Stimulated activated CD8-positive, alpha-beta memory T cell treated with anti-CD3 and anti-CD28 coated beads, Interleukin-2, amount 100 ng/mL, for 1 hour (primary cell): ENCODE measurements at places on chromosomes 7 and 10.

GRCh38 chr10:75956624-75957023 is 525.2 kb downstream of the LRMDA start:
- no peak for DNase-seq

DNA sequence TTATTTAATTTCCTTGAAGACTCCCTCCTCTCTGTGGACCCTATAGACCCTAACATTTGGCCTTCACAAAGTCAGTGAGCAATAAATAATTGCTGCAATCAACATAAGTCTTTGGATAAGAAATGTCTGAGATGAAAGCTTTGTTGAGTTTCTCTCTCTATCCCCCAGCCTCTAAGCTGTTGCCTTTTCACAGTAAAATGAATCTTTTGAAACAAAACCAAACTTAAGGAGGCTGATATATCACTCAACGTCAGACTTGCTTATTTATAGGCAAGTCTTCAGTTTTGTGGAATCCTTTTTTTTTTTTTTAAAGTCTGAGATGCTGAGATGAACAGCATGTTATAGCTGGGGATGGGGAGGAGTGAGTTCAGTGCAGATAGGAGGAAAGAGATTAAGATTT is 10.0 kb downstream of the CPED1 start:
- no peak for DNase-seq

GRCh38 chr7:113159746-113160339 is 41.5 kb upstream of the SMIM30 start:
- DNase-seq, result no peak

DNA sequence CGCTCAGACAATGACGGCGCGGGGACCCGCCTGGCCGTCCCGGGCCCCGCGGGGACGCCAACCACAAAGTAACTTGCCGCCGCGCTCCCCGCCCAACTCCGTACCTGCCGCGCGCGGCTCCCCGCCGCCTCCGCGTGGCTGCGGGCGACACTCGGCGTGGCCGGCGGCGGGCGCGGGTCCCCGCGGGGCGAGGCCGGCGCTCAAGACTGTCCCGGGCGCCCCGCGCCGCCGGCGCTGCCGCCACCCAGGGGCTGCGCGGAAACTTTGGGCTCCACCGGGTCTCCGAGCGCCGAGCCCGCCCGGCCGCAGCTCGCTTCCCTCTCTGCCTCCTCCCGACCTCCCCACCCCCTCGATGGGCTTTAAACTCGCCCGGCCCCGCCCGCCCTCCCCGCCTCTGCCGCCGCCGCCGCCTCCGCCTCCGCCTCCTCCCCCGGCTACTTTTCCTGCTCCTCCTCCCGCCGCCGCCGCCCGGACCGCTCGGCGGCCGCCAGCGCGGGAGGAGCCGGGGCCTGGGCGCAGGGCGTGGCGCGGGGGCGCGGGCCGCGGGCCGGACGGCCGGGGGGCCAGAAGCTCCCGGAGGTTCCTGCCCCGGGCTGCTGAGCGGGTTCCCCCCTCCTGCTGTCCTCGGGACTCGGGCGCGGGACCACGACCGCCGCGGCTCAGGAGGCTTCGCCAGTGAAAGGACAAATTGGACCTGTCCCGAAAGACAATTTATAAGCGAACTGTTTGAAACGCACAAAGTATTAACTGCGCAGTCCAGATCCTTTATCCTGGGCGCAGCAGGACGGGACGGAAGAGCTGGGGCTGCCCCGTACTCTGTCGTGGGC is 10.6 kb upstream of the GRB10 start:
- DNase-seq, result no peak

- DNase-seq, result no peak
Measured at GRCh38 chr10:78044699-78045098, 11.0 kb downstream of the RPS24 start.

DNA sequence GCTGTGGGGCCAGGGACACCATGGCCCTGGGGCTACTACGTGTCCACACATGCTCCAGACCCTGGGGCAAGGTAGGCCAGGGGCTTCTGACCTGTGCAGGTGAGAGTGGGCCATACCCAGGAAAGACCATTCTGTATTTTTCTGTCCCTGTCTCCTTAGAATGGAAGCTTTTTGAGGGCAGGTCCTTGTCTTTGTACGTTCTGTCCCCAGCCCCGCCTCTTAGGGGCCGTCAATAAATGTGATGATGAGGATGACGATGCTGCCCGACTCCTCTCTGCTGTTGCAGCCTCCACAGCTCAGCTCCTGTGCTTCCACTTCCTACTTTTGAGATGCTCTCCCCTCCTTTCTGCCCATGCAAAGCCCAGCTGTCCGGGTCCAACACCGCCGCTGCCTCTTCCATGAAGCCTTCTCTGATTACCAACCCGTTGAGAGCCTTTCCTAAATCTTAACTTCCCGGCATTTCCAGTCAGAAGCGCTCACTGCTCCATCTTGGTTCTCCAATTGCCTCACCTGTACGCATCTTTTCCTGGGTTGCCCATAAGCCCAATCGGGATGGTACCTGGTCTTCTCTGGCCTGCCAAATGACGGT is 4.3 kb downstream of the VPS37D start:
- DNase-seq, result no peak

GRCh38 chr7:33918438-33919143 is 13.3 kb downstream of the BMPER start:
- DNase-seq, result no peak

GRCh38 chr10:45308707-45309106 is 6.7 kb downstream of the OR13A1 start:
- no peak for DNase-seq

GRCh38 chr7:46003161-46003560 is 82.1 kb upstream of the IGFBP3 start:
- no peak for DNase-seq

GRCh38 chr10:67602268-67602950 is 93.6 kb downstream of the CTNNA3 start:
- DNase-seq, result no peak

- DNase-seq, result no peak
Measured at GRCh38 chr7:96685353-96685752, 24.3 kb downstream of the SEM1 start.

DNA sequence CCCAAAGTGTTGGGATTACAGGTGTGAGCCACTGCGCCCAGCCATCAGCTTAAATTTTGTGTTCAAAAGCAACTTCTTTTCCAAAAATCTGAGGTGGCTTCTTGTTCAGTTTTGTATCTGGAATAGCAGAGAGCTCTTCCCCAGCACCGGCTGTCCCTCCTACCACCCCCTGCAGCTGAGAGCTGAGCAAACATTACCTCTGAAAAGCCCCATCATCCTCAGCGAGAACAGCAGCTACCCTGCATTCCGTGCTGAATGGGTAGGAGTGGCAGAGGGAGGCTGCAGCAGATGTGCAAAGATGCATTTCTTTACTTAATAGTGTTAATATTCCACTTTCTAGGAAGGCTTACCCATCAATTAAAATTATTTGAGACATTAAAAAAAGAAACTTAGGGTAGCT is 31.8 kb downstream of the CCM2 start:
- DNase-seq, result no peak

GRCh38 chr7:19963695-19964094 is 190.3 kb upstream of the TMEM196 start:
- DNase-seq, result no peak

GRCh38 chr7:19061331-19061730 is 56.1 kb downstream of the TWIST1 start:
- DNase-seq, result no peak

- no peak for DNase-seq
Measured at GRCh38 chr7:142916508-142916907, 17.0 kb downstream of the TRPV5 start.

- no peak for DNase-seq
Measured at GRCh38 chr10:94423627-94424026, 21.3 kb downstream of the TBC1D12 start.

DNA sequence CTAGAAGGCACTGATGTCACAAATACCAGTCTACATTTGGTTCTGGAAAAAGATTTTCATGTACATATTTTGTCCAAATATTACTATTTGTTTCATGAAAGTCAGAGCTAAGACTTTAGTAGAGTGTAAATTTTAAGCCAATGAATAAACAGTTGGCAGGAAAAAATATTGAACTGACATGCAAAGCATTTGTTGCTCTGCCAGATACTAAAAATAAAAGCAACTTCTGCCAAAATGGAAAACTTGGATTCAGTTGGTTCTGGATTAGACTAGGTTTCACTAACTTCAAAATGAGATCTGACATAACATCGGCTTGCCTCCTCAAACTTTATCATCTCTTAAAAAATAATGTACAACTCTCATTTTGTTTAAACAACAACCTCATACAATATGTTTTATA is 34.9 kb downstream of the FAM204A start:
- no peak for DNase-seq

GRCh38 chr7:76281706-76282343 is 20.6 kb upstream of the HSPB1 start:
- no peak for DNase-seq

DNA sequence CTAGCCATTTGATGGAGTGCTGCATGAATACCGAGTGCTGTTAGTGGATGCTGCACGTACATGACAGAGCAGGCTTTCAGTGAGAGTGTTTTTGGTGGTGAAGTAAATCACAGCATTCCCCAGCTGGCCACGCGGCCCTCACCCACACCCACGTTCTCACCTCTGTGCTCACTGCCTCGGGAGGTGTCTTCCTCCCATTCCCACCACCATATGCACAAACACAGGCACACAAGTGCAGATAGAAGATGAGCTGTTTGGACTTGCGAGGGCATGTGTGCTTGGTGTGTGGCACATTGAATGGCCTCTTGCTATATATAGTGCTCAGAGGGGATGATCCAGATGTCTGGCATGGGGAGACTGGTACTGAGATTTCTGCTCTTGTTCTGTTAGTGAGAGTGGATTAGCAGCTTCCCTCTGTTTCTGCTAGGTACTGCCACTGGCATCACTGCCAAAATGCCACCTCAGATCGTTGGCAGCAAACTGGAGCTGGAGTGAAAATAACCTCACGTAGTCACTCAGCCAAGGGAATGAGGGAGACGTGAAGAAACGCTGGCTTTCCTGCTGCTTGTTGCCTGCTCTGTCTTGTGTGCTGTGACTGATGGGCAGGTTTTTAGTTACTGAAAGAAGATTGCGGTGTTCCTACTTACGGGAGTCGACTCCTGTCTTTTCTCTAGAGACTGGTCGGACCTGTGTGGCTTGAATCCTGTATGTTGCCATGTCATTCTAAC is 19.1 kb downstream of the DNAJB6 start:
- DNase-seq, result no peak

DNA sequence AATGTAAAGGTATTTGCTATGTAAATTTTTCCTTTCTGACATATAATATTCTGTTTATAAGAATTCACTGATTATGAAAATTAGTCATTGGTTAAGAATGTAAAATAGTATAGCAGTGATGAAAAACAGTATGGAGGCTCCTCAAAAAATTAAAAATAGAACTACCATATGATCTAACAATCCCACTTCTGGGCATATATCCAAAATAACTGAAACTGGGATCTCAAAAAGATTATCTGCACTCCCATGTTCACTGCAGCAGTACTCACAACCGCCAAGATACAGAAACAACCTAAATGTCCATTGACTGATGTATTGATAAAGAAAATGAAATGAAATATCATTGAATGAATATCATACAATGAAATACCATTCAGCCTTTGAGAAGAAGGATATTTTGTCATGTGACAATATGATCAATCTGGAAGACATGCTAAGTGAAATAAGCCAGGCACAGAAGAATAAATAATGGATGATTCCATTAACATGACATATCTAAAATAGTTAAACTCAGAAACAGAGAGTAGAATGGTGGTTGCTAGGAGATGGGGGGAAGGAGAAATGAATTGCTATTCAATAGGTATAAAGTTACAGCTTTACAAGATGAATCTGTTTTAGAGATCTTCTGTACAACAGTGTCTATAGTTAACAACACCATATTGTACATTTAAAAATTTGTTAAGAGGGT is 14.0 kb downstream of the C10orf88 start:
- DNase-seq, result no peak

DNA sequence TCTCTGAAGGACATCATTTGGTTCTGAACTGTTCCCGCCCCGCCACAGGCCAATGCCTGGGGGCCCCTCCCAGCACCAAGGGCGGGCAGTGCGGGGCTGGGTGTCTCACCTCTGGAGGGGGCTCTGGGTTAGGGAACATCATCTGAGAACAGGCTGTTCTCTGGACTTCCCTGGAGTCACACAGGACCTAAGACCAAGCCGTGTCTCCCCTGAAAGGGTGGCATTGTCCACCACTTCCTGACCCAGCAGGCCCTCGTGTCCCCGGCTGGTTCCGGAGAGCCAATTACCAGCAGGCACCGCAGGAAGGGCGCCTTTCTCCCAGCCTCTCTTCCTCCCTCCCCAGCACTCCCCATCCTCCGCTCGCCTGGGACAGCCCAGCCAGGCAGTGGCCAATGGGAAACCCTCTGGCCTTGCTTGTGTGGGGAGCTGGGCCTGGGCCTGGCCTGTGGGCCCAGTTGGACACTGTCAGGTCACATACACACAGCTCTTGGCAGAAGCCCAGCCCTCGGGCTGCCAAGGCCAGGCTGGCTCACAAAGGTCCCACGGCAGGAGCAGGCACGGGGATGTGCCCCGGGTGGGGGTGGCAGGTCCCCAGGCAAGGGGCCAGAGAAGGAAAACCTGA is 119.5 kb downstream of the SPDYE5 start:
- DNase-seq, result no peak

- no peak for DNase-seq
Measured at GRCh38 chr7:128322040-128322643, 21.6 kb downstream of the RBM28 start.

DNA sequence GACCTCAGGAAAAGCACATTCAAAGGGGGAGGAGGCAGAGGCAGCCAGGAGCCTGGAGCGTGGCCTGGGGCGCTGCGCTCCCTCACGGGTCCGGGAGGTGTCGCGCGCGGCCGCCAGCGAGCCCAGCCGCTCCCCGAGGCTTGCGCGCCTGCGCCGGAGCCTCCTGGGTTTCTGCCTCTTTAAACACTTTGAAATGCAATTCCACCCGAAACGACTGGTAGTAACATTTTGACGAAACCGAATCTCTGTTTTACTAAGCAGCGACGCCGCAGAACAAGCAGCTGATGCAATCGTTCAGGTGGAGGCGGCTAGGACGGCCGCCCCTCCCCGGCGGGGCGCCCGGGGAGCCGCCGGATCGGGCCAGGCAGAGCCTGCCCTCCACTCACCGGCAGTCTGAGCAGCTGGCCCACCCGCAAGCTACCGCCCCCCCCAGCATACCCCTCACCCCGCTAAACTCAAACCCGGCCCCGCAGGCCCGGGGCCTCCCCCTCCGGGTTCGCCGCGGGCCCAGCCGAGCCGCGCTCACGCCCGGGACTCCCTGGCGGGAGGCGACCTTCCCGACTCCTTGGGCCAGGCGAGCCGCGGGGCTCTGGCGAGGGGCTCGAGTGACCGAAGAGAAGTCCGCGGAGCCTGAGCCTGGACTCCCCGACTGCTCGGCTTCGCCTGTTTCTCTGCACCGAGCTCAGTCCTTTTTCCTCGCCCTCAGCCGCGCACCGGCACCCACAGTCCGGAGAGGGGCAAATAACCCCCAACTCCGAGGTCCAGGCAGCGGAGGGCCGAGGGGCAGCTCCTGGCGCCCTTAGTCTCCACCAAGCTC is 3.2 kb downstream of the MKX start:
- peak; percentile 56 for DNase-seq

GRCh38 chr7:87810726-87811125 is 65.4 kb downstream of the SLC25A40 start:
- no peak for DNase-seq

GRCh38 chr7:123871998-123872867 is 27.3 kb downstream of the HYAL4 start:
- DNase-seq, result no peak

GRCh38 chr7:90232430-90232829 is 12.5 kb upstream of the CFAP69 start:
- no peak for DNase-seq
